NCI-H460 (cell line): ENCODE measurements at places on chromosomes 4 and X.

DNA sequence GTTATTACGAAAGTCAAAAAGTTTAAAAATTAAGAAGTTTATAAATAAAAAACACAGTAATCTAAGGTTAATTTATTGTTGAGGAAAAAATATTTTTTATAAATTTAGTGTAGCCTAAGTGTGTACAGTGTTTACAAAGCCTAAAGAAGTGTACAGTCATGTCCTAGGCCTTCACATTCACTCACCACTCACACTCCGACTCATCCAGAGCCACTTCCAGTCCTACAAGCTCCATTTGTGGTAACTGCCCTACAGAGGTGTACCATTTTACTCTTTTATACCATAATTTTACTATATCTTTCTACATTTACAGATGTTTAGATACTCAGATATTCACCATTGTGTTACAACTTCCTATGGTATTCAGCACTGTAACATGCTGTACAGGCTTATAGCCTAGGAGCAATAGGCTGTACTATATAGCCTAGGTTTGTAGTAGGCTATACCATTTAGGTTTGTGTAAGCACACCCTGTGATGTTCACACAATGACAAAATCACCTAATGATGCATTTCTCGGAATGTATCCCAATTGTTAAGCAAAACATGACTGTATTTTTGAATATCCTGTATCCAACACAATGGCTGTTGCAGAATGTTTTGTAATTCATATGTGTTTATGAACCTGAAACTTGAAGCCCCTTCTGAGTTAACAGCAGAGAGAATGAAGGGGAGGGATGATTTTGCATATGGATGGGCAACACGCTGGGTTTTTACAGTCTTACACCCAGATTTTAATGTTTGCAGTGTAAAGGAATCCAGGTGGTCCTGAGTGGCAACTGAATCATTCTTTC, 3.1 kb downstream of the PPBP start:
- no peak for DNase-seq

- DNase-seq, result no peak
Measured at GRCh38 chr4:87151730-87152129, 68.7 kb downstream of the KLHL8 start.

DNA sequence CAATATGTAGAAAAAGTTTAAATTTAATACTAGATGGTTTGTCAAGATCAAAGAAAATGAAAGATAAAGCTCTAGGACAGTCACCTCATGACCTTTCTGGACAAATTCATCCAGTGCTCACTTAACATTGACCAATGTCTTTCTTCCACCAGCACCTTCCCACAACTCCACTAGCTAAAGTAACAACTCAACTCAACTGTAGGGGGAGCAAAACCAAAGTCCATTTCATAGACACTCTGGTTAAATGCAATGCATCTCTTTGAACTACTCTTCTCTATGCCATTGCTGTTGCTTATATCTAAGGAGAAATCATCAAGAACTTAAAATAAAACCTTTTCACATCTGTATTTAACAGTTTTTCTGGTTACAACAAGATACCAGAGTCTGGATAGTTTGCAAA, 25.1 kb downstream of the UGT2B4 start:
- DNase-seq, result no peak

- no peak for DNase-seq
Measured at GRCh38 chrX:40299641-40300046, 201.9 kb upstream of the BCOR start.

- peak; percentile 16 for DNase-seq
Measured at GRCh38 chr4:111854494-111855087, 290.7 kb upstream of the FAM241A start.

- no peak for DNase-seq
Measured at GRCh38 chr4:7384003-7384928, 50.5 kb downstream of the PSAPL1 start.

- no peak for DNase-seq
Measured at GRCh38 chrX:84078991-84079390, 109.0 kb downstream of the RPS6KA6 start.

DNA sequence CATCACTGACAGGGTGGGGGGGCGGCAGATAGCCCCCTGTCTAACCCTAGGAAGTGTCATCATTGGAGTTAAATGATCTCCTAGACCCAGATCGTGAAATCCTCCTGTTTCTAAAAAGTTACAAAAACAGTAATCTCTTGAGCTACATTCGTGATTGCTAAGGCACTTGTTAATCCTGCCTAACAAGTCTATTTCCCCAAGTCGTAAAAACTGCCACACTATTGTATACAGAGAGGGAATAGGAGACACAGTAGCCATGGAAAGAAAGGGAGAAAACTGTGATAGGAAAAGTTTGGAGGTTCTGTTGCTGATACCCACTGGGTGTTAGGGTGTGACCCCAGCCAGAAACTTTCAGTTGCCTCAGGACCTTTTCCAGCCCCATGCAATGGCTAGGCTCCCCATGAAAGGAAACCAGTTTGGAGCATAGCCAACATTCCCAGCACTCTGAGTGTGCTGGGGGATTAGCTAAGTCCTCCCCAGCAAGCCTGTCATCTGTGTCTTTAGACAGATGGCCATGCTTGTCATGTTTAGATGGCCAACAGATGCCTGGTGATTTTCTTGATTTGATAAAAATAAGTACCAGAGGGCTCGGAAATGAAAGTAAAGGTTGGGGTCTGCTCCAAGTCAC, 63.3 kb upstream of the ANXA10 start:
- DNase-seq, result no peak

DNA sequence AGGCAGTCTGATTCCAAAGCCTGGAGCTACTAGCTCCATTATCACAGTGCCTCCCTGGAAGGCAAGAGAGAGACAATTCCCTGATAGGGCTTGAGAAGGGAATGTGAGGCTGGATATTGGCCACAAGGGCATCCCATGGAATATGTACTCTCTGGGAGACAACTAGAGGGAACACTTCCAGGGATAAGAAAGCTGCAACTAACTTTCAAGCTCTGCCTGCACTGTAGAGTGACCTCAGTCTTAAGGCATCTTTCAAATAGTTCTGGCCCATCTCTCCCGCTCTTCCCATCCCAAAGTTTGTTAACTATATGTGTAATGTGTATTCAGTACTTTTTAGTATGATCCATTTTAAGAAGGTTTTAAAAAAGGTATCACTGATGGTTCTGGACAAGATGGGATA, 13.1 kb upstream of the RNF212 start:
- DNase-seq, result no peak

DNA sequence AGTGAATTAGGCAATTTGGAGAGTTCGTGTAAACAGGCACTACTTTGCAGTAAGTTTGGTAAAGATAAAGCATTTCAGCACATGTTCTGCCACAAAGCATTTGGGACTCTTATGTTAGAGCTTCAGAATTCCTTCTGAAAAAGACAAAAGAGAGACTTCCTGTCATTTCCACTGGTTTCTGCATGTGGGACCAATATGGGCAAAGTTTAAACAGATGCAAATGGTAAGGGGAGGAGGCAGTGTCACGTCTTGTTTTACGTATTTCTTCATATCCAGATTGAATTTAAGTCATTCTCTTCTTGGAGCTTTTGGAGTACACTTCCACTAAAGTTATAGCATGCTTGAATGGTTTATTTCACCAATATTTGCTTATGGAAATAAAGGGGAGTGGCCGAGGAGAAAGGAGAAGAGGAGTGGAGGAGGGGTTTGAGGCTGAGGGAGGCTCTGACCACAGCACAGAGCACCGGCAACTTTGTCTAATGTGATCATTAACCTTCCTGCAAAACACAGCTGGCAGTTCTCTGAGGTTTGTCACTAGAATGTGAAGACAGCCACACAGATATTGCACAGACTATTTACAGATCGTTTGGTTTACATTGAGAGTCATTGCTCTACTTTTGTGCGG, at the start of gene APELA:
APELA (plus strand) TSS at position 479 of the 625 bp plus-strand sequence. CDS start 154 bp downstream, outside the sequence.
- DNase-seq, result no peak

DNA sequence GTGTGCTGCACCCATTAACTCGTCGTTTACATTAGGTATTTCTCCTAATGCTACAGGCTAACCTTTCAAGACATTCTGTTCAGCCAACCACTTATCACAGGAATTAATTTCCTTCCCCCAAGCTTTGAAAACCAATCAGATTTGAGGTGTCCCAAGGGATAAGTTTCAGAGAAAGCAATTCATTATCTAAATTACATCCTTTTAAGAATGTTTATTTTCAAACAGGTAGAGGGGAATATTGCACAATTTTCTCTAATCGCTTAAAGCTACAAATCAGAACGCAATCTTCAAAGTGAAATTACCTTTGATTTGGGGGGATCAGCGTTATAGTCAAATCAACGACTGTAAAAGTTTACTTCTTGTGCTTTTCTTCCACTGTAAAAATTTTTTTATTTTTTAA, 1.6 kb downstream of the CLOCK start:
- DNase-seq, result no peak

DNA sequence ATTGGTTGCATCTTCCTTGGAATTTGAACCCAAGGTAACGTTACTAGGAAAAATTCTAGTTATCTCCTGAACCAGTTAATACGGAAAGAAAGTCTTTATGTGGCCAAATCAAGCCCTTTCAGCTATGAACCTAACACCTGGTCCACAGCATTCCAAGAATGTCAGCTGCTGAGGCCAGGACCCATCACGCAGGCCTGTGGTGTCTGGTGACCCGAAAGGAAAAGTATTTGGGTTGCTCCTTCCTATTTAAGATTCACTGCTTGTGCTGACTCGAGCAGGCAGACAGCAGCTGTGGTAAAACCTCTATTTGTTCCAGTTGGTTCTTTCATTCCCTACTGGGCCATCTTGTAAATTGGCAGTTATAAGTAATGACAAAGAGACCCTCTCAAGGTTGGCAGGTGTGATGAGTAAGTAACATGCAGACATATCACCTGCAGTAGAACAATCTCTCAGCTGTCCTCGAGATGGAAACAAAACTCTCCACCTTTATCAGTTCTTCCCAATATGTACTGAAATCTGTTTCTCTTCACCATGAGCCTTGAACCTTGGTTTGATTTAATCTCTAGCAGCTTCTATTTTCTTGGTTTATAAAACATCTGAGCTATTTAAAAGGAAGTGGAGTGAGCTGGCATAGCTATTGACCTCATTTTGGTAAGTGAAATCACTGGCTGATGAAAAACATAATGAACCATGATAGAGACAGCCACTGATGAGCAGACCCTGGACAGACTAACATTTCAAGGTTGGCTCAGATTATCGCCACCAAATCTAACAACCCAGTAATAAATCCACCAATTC, 182.1 kb upstream of the SMIM31 start:
- no peak for DNase-seq

DNA sequence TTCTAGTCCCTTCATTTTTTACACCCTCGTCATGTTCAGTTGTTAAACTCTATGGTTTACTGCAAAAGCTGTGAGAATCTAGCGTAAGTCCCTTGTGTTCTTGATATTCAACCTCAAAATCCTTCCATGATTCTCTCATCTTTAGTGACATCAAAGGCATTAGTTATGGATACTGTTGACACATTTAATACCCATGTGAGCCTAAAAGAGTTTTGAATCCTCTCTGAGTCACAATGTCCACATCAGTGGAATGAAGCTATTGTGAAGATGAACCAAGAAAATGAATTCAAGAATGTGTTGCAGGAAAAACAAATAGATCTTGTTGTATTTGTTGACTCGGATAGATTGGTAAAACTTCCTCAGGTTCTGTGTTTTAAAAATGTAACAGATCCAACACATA, 394.7 kb upstream of the ATOH1 start:
- no peak for DNase-seq

DNA sequence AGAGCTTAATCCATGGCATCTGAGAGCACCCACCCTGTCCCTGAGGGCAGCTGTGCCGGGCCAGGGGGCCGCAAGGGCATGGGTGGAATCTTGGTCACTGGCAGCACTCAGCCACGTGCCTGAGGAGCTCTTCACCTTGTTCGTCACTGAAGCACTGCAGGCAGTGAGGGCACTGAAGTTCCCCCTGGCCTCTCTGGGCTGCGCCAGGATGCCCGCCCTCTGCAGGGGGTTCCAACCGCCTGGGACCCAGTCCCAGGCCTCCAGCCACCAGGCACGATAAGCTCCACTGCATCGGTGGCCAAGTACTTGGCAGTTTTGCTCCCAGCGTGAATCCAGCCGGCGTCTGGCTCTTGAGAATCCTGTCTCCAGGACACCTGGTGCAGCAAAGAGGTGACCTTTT, 96.4 kb upstream of the MED14 start:
- DNase-seq, result no peak

DNA sequence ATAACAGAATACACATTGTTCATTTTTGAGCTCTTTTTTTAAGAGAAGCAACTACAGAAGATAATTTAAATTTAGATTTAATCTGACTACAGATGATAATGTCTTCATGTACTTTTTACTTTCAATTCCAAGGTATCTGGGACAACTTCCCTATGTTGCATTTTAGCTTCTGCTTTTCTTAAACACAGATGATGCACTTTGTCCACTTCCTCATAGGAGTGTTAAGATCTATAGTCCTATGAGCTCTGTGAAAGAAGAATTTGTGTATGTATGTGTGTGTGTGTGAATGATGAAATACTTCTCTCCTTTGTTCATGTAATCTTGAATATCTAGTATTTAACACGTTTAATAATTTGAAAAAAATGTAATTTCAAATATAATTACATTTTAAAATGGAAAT, 5.3 kb upstream of the FHIP1A start:
- no peak for DNase-seq

- DNase-seq, result no peak
Measured at GRCh38 chrX:74419864-74420195, 1.5 kb upstream of the SLC16A2 start.

GRCh38 chrX:95539041-95539440, 1145.6 kb upstream of the DIAPH2 start:
- no peak for DNase-seq

GRCh38 chrX:135000516-135000915, 9.7 kb downstream of the SMIM10 start:
- DNase-seq, result no peak

DNA sequence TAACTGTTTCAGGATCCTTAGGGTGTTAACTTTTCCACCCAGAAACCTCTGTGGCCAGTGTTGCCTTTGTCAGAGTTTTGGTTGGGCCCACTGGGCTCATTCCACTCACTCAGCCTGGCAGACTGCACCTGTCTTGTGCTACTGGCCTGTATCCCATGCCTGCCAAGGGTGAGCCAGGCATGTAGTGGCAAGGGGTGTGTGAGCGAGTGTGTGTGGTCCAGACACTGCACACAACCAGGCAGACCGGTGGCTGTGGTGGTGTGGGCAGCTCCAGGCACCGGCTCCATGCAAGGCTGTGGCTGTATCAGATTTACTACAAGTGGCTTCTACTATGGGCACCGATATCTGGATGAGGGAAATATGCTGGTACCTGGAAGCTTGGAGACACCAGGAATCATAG, 394.6 kb upstream of the DMD start:
- no peak for DNase-seq

DNA sequence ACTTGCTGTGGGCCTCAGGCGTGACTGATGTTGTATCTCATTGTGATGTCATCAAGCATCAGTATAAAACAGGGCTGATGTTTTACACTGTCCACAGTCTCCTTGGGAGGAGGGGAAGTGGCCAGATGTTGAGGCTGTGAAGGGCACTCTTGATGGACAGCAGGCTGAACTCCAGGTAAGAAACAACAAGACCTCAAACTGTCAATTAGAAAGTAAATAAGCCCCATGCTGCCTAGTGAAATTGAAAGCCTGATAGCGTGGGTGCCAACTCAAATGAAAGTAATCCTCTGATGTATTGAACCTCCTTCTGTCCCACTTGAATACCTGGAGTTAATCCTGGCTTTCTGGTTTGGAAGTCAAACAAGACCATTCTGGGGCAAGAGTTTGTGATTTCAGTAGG, 19.7 kb downstream of the VSIG1 start:
- no peak for DNase-seq

GRCh38 chr4:169601016-169601771, 11.2 kb downstream of the NEK1 start:
- no peak for DNase-seq
